ENCODE measurements at places on chromosomes 4 and X. TPM values are rescaled to one million over a fixed set of nuclear protein-coding genes. Genes with fewer than 3 reads are reported as not detected.

GRCh38 chrX:110268886-110269285, 49.0 kb downstream of the AMMECR1 start:
- no peak for DNase-seq

FRMPD4 gene
- total RNA-seq, result 0.41 TPM

MANBA gene
- total RNA-seq, result 74.3 TPM

DNA sequence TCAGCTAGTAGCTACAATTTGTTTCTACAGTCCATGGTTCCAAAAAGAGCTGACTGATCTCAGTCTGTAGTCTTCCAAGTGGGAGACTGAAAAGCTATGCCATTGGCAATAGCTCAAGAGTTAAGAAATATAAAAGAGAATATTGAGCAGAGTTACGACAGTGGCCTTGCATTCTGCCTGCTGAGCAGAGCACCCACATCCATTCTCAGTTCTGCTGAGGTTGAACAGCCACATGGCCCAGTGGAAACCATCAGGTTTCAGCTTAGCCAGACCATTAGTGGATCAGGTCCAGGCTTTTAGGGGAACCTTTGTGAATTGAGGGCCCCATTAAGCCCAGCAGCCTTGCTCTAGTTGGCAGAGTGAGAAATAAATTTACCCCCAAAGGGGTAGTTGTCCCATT, 28.1 kb downstream of the ZNF81 start:
- DNase-seq, result no peak

- DNase-seq, result no peak
Observed at GRCh38 chr4:159017323-159018026, 85.4 kb upstream of the RAPGEF2 start.

- no peak for DNase-seq
Observed at GRCh38 chr4:98560321-98560720, 98.1 kb downstream of the TSPAN5 start.

DNA sequence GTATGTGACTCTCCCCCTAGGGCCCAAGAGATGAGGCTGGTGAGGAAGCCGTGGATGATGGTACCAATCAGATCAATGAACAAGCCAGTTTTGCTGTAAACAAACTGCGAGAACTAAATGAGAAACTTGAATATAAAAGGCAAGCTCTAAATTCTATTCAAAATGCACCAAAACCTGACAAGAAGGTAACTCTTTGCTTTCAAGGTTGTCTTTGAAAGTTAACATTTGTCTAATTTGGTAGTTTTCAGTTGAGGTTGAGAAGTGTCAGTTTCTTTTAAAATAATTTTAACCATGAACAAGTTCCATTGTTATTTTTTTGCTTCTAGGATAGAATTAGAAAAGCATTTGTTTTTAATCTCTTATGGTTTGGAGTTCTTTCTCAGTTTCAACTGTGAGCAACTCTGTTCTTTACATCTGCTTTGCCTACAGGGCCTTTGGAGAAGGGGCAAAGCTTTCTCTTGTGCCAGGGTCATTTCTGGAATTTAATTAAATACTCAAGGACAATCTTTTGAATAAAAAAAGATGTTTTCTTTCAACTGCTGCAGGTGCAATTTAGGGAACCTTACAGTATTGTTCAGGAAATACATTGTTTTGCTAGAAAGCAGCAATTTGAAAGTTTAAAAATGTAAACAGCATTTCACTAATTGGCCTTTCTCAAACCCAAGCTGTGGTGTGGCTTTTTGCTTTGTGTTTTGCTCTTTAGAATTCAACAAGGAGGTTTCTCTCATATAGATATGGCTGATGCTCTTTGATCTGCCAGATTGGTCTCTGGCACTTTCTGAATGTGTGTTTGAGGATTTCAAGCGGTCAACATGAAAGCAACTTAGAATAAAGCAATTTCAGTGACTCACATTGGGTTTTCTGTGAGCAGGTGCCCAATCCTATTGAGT, 62.9 kb downstream of the LRP2BP start:
- no peak for DNase-seq

AFAP1 gene
- total RNA-seq, result 83.9 TPM

- DNase-seq, result no peak
Observed at GRCh38 chrX:9204560-9204959, 170.6 kb upstream of the FAM9B start.

FRMD7 gene
- total RNA-seq, result not detected

DNA sequence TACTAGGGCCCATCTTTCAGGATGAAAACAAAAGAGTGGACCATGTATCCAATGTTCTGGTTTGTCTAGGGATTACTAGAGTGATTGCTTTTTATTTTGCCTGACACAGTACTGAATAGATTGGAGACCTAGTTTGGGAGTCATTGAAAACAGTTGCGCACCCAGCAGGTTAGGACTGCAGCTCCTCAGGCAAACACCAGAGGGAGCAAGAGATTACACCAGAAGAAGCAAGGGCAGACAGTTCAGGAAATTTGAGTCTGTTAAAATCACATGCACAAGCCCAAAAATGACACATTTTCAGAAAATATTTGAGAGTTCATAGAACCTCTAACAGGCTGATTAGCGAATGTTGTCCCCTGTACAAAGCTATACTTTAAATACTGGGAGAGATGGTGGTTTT, 55.6 kb downstream of the CYLC1 start:
- no peak for DNase-seq

GRCh38 chr4:156390599-156391324, 437.1 kb upstream of the CTSO start:
- DNase-seq, result peak; percentile 48

IRF2 gene
- 16.8 TPM for total RNA-seq

DNA sequence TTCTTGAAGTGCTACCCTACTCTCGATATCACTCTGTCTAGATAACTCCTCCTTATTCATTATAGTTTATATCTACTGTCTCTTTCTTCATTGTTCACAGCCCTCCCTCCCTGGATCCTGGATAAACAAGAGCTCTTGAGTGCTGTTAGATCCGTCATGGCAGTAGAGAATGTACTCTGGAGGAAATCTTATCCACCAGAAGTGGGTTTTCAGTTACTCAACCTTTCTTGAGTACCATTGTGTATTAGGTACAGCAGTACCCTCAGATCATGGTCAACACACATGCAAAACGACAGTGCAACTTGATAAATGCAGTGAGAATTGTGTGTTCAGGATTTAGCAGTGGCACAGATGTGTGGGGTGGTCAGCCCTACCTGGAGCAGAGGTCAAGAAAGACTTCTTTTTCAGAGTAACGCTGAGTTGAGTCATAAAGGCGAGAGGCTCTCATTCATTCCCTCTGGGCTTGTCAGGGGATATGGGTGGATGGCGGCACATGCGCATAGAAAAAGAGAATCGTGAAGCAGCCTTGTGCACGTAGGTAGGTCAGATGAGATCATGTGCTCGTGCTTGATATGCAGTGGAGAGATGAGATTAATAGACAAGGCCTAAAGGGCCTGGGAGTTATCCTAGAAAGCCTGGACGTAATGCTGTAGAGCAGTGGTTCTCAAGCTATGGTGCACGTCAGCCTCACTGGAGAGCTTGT, 89.5 kb downstream of the SNX25 start:
- DNase-seq, result no peak

Data from fibroblast of the aortic adventitia (primary cell).